ENCODE measurements at places on chromosomes 3 and 15.

DNA sequence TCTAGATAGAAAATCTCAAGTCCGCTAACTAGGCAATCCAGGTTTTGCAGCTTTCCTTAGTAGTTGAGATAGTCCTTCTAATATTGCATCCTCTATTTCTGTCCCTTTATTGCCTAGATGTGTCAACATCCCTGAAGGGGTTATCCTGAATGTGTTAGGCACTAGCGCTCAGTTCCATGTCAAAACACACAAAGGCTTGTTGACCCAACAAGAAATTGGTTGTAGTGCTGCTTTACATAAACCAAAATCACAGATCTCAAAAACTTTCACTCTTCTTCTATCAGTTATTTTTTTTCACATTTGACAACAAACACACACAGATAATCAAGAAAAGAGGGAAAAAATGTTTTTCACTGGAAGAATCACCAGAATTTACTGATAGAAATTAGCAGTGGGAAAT, 51.4 kb upstream of the SOX2 start:
- DNase-seq: no peak

DNA sequence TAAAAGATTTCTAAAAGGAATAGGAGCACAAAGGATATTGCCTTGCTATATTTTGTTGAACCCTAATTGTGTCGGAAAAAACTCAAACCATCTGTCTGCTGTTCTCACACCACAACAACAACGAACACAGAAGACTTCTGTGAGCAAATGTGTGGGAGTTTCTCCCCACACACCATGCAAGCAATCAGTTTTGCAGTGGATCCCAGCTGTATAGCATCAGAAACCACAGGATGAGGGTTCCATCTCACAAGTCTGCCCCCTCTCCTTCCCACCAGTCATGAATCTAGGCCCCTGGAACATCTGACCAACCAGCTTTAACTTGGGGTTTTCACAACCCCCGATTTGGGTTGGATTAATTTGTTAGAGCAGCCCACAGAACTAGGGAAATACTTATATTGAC, 91.3 kb upstream of the SLC4A7 start:
- no peak for DNase-seq

GRCh38 chr3:13077431-13078162, 4.4 kb upstream of the IQSEC1 start:
- DNase-seq: no peak

- DNase-seq: no peak
Observed at GRCh38 chr3:73056014-73056844, 5.2 kb upstream of the EBLN2 start.

DNA sequence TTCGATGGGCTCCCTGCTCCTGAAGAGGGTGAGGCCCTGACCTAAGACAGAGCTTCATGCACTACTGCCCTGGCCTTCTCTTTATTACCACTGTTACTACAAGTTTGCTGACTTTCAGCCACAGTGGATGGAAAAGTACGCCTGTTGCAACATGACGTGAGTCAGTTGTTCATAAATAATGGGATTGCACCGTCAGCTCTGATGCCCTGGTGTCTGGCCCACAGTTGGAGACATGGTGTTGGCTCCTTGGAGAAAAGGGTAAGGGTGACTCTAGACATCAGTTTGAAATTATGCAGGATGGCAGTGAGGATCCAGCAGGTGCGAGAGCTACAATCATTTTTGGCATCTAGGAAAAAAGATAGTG, 5.5 kb downstream of the PAQR5 start:
- no peak for DNase-seq

- DNase-seq: no peak
Observed at GRCh38 chr15:87145696-87146095, 1066.0 kb downstream of the AGBL1 start.

- no peak for DNase-seq
Observed at GRCh38 chr3:108343491-108343890, 47.1 kb downstream of the HHLA2 start.

DNA sequence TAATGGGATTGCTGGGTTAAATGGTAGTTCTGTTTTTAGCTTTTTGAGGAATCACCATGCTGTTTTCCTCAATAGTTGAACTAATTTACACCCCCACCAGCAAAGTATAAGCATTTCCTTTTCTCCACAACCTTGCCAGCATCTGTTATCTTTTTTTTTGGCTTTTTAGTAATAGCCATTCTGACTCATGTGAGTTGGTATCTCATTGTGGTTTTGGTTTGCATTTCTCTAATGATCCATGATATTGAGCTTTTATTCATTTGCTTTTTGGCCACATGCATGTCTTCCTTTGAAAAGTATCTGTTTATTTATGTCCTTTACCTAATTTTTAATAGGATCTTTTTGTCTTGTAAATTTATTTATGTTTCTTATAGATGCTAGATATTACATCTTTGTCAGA, 288.2 kb downstream of the EPHA6 start:
- no peak for DNase-seq
